Fibroblast of skin of scalp (primary cell): ENCODE measurements at places on chromosomes 2 and 18.

DNA sequence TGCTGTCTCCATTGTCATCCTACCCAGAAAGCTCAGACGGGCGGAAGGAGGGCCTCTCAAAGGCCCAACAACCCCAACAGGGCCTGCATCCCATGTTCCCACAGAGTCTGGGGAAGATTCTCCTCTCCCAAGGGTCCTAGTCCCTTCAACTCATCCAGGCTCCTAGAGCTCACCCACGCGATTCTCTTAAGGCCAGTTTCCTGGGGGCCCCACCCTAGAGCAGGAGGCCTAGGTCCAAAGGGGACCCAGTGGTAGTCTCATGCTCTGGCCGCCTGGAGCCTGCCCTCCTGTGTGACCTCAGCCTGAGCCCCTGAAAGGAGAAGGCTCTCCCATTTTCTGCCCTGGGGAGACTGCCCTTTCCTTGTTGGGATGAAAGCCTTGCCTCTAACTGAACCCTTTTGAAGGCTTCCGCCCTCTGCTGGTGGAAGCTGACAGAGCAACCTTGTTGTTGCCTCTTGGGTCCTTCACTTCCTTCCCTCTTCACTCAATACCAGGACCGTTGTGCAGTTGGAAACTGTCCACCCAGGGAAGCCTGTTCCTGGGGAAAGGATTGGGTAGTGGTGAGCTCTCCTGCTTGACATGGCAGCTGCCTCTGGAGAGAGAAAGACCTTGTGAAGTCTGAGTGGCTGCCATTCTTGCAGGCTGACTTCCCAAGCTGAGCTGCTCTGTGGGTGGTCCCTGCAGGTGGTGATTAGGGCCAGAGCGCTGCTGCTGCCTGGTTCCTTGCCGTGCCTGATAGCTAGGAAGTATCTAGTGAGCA lies 86.0 kb upstream of the ALPP start:
- peak; percentile 55 for DNase-seq

- no peak for DNase-seq
Measured at GRCh38 chr2:173812321-173812720, 152.9 kb downstream of the SP3 start.

DNA sequence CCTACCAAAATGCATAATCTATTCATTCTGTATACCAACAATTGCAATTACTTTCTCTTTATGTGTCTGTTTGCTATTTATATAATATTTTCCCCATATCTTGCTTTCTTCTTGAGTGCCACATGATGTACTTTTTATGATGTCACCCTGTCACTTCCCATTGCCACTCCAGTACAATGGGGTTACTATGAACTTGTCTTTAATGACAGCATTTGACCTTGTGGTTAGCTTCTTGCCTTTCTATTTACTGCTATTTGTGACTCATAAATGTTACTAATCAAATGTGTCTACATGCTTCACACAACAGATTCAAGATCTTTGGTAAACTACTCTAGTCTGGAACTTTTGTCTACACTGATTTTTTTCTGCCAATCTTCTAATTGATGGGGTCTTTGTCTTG lies 486.3 kb downstream of the NR4A2 start:
- no peak for DNase-seq

DNA sequence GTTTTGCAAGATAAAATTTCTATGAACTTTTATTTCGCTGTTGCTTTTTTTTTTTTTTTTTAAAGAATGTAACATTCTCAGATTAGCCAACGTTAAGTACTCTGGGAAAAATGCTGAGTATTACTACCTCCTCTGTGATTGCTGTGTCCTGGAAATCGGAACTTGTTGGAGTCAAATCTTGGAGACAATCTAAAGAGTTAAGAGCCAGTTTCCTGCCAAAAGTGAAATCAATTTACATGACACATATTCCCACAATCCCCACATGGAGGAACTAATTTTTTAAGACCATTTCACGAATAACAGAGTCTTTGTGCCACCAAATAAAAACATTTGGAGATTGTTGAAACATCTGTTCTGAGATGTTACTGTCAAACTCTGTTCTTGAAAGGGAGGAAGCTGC lies 127.8 kb downstream of the MEP1B start:
- peak; percentile 75 for DNase-seq

GRCh38 chr2:103346780-103347179 lies 584.9 kb downstream of the TMEM182 start:
- no peak for DNase-seq

- no peak for DNase-seq
Measured at GRCh38 chr2:10453905-10454298, 5.8 kb upstream of the ODC1 start.

- peak; percentile 91 for DNase-seq
Measured at GRCh38 chr2:105239924-105240323, 1.6 kb upstream of the GPR45 start.

DNA sequence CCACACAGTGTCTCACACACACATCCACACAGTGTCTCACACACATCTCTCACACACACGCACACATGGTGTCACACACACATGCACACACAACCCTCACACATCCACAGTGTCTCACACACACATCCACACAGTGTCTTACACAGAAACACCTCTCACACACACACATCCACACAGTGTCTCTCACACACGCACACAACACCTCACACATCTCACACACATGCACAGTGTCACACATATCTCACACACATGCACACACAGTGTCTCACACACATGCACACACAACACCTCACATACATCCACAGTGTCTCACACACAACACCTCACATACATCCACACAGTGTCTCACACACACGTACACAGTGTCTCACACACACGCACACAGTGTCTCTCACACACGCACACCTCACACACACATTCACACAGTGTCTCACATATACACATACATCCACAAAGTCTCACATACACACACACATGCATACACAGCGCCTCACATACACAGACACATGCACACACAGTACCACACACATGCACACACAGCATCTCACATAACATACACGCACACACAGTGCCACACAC lies 473.9 kb upstream of the HS6ST1 start:
- DNase-seq, result no peak

- DNase-seq, result no peak
Measured at GRCh38 chr2:109069331-109070194, 59.4 kb upstream of the SH3RF3 start.

DNA sequence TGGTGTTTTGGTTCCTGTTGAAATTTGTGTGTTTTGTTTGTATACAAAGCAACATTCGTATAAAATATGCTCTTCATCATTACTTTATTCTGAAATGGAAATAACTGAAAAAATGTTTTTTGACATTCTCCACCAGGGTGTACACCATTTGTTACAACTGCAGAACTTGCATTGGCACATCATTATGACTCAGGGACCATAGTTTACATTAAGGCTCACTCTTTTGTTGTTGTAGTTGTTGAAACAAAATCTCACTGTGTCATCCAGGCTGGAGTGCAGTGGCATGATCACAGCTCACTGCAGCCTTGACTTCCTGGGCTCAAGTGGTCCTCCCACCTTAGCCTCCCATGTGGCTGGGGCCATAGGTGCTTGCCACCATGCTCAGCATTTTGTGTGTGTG lies 676.6 kb downstream of the TDRD15 start:
- no peak for DNase-seq

DNA sequence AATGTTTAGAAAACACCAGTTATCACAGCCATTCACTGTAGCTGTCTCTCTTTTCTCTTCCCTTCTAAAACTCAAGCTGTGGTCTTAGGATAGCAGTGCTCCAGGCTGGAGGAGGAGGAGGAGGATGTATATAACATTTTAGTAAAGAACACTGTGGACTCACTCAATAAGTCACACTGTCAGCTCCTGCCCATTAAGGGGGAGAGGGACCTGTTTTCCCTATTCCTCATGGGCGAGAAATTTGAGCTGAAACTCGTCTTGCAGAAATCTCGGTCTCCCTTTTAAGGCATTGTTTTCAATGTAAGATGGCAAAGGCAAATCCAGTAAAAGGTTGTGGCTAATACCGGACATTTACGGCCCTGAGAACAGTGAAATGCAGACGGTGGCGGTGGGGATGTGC lies 114.8 kb upstream of the ZNF236 start:
- no peak for DNase-seq

- DNase-seq, result peak; percentile 51
Measured at GRCh38 chr2:26530696-26531095, 52.8 kb upstream of the OTOF start.

DNA sequence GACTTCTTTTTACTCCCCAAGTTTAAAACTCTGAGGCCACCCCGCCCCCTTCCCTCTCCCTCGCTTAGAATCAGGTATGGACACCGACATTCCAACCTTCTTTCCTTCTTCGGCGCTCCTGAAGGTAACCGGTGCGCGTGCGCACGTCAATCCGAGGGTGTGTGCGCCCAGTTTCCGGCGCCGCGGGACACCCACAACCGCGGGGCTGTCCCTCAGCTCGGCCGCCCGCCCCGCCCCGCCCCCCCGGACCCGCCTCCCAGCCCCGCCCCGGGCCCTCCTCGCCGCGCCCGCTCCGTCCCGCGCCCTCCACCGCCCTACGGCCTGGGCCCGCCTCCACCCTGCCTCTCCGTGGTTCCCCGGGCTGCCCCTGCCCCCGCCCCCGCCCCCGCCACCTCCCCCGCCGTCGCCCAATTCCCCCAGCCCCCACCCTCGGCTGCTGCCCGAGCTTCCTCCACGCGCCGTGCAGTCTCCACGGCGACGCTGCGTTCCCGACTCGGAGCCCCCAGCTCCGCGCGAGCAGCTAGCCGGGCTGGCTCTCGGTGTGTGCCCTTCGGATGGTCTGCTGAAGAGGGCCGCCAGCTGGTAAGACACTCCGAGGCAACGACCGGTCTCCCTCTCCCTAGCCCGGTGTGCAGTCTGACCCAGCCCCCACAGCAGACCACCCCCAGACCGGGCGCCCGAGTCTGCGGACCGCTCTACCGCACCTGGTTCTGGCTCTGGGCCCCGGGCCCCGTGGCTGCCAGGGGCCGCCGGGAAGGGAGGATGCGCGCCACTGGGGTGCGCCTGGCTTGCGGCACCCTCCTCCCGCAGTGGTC lies 635 bp downstream of the ERICH2 start:
- peak; percentile 81 for DNase-seq

DNA sequence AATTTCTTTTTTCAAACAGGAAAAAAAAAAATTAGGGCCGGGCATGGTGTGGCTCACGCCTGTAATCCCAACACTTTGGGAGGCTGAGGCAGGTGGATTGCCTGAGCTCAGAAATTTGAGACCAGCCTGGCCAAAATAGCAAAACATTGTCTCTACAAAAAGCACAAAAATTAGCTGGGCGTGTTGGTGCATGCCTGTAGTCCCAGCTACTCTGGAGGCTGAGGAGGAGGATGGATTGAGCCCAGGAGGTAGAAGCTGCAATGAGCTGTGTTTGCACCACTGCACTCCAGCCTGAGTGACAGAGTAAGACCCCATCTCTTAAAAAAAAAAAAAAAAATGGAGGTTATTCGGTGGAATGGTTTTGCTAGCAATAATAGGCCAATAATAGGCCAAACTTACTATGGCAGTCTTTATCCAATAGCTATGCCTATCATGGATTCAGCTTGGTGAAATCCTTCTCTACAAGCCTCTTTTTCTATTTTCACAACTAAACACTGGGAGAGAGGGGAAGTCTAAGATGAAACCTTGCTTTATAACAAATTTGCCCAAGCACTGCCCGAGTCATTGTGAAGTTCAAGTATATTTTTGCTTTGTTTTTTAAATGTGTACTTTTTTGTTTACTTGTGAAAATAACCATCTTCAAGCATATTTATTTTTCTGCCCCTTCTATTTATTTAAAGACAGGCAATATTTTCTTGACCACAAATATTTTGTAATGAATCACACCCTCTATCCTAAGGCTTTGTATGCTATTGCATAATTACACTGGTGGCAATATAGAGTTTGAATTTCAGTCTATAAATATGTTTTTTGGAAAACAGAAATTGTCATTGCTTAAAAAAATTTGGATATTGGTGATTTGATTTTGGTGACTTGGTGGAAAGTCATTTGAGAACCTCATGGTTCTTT lies 20.0 kb upstream of the KYNU start:
- DNase-seq, result peak; percentile 33

DNA sequence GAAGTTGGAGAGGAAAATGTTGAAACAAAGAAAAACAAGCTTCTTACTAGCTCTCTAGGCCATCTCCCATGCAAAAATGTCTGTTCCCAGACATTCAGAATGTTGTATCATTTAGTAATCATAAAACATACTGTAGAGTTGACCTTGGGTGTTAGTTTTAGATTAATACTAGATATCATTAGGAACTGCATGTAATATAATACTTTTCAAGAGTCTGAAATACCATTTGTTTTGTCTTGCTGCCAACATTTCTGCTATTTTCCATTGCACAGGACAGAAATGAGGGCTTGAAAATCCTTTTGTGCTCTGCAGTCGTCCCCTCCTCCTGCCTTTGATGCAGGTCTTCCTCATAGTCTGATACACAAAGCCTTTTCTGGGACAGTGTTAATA lies 89.5 kb upstream of the RBMS1 start:
- peak; percentile 82 for DNase-seq

DNA sequence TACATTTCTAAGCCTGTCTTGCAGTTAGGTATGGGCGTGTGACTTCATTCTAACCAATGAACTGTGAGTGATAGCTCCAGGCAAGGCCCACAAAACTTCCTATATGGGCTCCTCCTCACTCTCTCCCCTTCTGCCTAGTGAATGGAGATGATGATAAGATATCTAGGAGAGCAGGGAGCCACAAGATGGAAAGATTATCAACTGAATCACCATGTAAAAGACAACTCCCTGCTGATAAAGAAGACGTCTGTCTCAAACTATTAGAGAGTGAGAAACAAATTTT lies 237.1 kb downstream of the GPD2 start:
- DNase-seq, result no peak

- DNase-seq, result peak; percentile 6
Measured at GRCh38 chr2:156437272-156437930, 1.2 kb downstream of the GPD2 start.

- DNase-seq, result no peak
Measured at GRCh38 chr2:195649629-195650190, 7.3 kb upstream of the SLC39A10 start.

GRCh38 chr2:20650393-20650876 lies 463 bp downstream of the HS1BP3 start:
- peak; percentile 23 for DNase-seq

GRCh38 chr2:140747090-140747489 lies 1383.7 kb downstream of the LRP1B start:
- no peak for DNase-seq

DNA sequence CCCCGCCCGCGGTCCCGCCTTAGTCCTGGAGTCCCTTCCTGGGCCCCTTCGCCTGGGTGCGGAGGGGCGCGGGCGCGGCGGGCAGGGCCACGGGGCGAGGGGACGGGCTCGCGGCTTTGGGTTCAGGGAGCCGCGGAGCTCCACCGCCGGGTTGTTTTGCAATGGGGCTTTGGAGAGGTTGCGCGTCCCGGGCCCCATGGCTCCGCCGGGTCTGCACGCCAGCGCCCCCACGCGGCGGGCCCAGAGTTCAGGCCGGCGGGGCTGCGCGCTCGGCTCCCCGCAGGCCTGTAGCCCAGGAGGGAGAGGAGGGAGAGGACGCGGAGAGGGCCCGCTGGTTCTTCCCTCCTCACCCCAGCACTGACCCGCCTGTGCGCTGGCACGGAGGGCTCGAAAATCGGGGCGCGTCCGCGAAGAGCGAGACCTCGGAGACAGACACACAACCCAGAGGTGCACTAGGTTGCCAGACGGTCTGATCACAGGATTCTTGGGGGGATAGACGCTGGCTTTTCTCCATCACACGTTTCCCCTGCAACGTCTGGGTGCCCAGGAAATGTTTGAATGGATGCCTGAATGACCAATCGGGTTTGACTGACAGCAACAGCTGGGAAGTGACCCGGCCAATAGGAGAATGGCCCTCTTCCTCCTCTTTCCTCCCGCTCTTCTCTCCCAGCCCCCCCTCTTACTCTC lies 4.9 kb upstream of the SIX2 start:
- DNase-seq, result peak; percentile 64

GRCh38 chr2:150480241-150480640 lies 7.2 kb downstream of the RND3 start:
- DNase-seq, result peak; percentile 75

GRCh38 chr2:131493199-131493968 lies 1.2 kb upstream of the MZT2A start:
- no peak for DNase-seq
